Activated CD4-positive, alpha-beta memory T cell treated with anti-CD3 and anti-CD28 coated beads, Interleukin-2, amount 10 ng/mL, durations not matched to agents 7 days and 5 days (primary cell): ENCODE measurements at places on chromosomes 16 and 17. TPM values are rescaled to one million over a fixed set of nuclear protein-coding genes. Genes with fewer than 3 reads are reported as not detected.

- H3K36me3 ChIP-seq = no peaks in the 10 kb centered on the region
- H3K4me1 ChIP-seq = peaks cover 26% of the 10 kb centered on the region
- DNase-seq = peak; percentile 35
- peak overlapping the region; percentile 45 for H3K27ac ChIP-seq
- peak overlapping the region; percentile 35 for H3K4me3 ChIP-seq
Observed at GRCh38 chr16:87464691-87465300, 28.0 kb downstream of the ZCCHC14 start.

- peaks cover 13% of the 10 kb centered on the region for H3K27me3 ChIP-seq
- no peaks in the 10 kb centered on the region for H3K36me3 ChIP-seq
- peaks cover 6% of the 10 kb centered on the region for H3K4me1 ChIP-seq
- no peak for DNase-seq
- H3K4me3 ChIP-seq = no peak overlapping the region
Observed at GRCh38 chr17:34820248-34820801, 140.9 kb downstream of the CCT6B start.

NPTX1 gene
- total RNA-seq = 10.0 TPM

PRPSAP1 gene
- 59.9 TPM for total RNA-seq

DNA sequence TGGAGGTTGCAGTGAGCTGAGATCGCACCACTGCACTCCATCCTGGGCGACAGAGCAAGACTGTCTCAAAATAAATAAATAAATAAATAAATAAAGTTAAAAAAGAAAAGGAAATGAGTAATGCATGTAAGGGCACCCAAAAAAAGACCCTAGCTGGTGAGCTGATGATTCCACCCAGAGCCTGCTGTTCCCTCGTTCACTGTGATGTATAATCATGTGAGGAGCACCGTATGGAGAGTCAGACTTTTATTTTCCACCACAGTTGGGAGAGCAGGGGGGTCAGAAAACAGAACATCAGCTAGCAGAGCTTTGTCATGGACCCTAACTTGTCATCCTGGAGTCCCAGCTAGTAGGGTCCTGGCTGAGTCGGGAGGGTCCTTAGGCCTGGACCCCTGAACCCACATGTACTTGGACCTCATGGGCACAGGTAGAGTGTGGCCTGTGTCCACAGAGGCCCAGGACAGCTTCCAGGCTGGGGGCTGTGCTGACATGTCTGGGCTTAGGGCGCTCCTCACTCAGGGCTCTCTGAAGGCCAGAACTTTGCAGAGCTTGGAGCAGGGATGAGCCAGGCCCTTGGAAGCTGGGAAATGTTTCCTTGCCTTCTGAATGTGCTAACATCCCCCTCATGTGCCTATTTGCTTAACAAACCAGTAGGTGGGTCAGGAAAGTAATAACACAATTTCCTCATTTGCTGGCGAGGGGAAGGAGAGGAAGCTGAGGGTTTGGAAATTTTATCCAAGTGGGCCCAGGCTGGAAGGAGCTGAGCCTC, 18.8 kb upstream of the LASP1NB start:
- no peak for DNase-seq
- no peak overlapping the region for H3K27ac ChIP-seq
- H3K4me3 ChIP-seq = no peak overlapping the region
- peaks cover 30% of the 10 kb centered on the region for H3K36me3 ChIP-seq

CCL17 gene
- not detected for total RNA-seq

GRCh38 chr17:40322358-40323315, 13.7 kb downstream of the RARA start:
- peak overlapping the region; percentile 90 for H3K4me3 ChIP-seq
- H3K27me3 ChIP-seq = no peaks in the 10 kb centered on the region
- DNase-seq = peak; percentile 90
- peak overlapping the region; percentile 93 for H3K27ac ChIP-seq

- no peaks in the 10 kb centered on the region for H3K27me3 ChIP-seq
- H3K27ac ChIP-seq = no peak overlapping the region
- H3K36me3 ChIP-seq = peaks cover 31% of the 10 kb centered on the region
- no peak overlapping the region for H3K4me3 ChIP-seq
Observed at GRCh38 chr16:22267764-22268163, 29.4 kb upstream of the POLR3E start.

DNA sequence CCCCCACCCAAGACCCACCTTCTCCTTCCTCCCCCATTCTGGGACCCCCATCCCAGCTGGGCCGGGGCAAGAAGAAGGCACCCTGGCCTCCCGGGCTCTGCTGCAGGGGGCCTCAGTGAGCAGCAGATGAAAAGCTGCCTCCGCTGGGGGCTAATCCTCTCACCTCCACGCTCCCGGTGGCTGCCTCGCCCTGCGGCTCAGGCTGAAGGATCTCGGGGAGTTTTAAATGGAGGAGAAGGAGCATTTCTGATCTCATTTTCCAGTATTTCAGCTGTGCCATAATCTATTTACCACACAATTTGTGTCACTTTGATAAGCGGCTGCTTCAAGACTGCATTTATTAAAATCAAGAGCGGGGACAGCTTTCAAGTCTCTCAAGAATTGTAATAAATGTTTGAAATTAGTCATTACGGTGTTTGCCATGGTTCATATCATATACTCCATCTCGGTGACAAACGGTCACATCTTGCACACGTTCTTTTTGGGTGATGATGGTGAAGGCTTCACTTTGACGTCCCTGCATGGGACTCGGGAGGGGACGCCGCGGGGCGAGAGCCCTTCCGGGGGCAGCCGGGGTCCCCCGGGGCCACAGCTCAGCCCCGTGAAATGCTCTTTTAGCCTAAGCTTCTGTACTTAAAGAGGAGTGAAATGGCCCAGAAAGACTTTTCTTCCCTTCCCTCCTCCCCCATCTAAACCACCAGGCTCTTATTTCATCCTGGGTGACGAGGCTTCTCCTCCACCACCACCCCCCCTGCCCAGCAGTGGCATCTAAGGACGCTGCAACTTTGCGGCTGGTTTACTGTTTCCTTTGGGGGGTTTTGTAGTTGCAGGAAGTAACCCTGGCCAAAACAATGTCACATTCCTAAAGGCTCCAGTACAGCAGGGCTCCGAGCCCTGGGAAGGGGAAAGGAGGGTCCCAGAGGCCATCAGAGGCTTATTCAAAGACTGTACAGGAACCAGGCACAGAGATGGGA, 313.1 kb upstream of the TNRC6C start:
- H3K4me1 ChIP-seq = peaks cover 43% of the 10 kb centered on the region
- H3K27ac ChIP-seq = peak overlapping the region; percentile 89
- H3K36me3 ChIP-seq = peaks cover 2% of the 10 kb centered on the region
- peaks cover 10% of the 10 kb centered on the region for H3K27me3 ChIP-seq
- peak overlapping the region; percentile 58 for H3K4me3 ChIP-seq

DNA sequence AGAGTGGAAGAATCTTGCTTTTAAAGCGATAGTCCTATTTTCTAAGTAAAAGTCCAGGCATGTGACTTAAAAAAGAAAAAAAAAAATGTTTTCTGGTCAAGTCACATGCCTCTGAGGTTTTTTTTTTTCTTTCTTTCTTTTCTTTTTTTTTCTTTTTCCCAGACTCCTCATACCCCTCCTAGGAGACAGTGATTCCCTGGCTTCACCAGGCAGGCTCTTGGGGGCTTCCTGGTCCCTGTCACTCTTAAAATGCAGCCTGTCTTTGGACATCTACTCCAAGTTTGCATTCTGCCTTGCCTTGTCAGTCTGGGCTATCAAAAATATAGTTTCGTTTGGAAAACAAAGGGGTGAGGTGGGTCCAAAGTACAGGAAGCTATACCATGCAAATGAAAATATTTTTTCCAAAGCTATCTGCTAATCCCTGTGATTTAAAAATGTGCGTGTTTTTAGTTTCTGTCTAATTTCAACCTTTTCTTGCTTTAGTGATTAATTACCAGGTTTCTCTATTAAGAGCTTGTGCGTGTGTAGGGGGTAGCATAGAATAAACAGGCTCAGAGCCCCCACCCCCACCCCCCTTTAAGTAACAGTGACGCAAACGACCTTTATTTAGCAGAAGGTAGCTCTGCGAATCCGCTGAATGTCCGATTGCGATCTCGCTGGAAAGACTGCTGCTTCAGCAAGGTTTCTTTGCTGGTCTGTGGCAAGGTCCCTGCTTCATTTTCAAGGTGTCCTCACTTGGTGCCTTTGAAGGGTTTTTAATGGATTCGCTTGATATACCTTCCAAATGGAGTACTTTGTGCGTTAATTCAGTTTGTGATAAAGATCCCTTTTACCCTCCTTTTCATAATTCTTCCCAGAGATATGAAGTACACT, 510.2 kb downstream of the WWOX start:
- H3K4me1 ChIP-seq = peaks cover 3% of the 10 kb centered on the region
- no peak overlapping the region for H3K27ac ChIP-seq
- no peak for DNase-seq
- H3K4me3 ChIP-seq = no peak overlapping the region

- H3K27me3 ChIP-seq = no peaks in the 10 kb centered on the region
- peaks cover 74% of the 10 kb centered on the region for H3K36me3 ChIP-seq
- H3K27ac ChIP-seq = peak overlapping the region; percentile 90
Observed at GRCh38 chr17:68435876-68436842, 21.1 kb downstream of the WIPI1 start.

TMED6 gene
- 1.8 TPM for total RNA-seq

DNA sequence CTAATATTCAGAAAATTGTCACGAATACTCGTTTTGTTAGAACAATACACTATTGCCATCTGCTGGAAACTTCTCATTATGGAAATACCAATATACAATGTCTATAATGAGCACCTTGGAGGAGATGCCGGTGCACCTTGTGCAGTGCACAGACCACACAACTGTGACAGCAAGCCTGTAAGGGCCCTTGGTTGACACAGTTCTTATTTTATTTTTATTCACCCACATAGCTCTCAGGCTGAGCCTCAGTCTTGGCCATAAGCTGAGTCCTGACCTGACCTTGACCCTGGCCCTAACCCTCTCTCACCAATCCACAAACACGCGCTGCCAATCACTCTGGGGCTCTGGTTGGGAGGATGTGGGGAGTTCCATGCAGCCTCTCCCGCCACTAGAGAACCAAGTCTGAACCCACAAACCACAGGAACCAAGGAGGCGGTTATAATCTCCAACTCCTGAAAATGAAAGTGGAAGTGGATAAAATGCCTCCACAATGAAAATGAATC, 7.6 kb downstream of the AIPL1 start:
- peak overlapping the region; percentile 29 for H3K4me3 ChIP-seq
- peaks cover 56% of the 10 kb centered on the region for H3K27me3 ChIP-seq
- peak overlapping the region; percentile 60 for H3K27ac ChIP-seq
- H3K4me1 ChIP-seq = peaks cover 18% of the 10 kb centered on the region
- H3K36me3 ChIP-seq = peaks cover 12% of the 10 kb centered on the region
- peak; percentile 83 for DNase-seq

OTOA gene
- 0.18 TPM for total RNA-seq

GRCh38 chr16:55273959-55274358, 50.0 kb upstream of the IRX6 start:
- H3K4me1 ChIP-seq = no peaks in the 10 kb centered on the region
- no peaks in the 10 kb centered on the region for H3K36me3 ChIP-seq
- no peak overlapping the region for H3K27ac ChIP-seq
- H3K4me3 ChIP-seq = no peak overlapping the region

- H3K36me3 ChIP-seq = peaks cover 22% of the 10 kb centered on the region
- H3K4me3 ChIP-seq = no peak overlapping the region
- no peaks in the 10 kb centered on the region for H3K27me3 ChIP-seq
- H3K4me1 ChIP-seq = peaks cover 3% of the 10 kb centered on the region
- DNase-seq = no peak
- no peak overlapping the region for H3K27ac ChIP-seq
Observed at GRCh38 chr16:69822174-69822935, 60.2 kb downstream of the WWP2 start.

DNA sequence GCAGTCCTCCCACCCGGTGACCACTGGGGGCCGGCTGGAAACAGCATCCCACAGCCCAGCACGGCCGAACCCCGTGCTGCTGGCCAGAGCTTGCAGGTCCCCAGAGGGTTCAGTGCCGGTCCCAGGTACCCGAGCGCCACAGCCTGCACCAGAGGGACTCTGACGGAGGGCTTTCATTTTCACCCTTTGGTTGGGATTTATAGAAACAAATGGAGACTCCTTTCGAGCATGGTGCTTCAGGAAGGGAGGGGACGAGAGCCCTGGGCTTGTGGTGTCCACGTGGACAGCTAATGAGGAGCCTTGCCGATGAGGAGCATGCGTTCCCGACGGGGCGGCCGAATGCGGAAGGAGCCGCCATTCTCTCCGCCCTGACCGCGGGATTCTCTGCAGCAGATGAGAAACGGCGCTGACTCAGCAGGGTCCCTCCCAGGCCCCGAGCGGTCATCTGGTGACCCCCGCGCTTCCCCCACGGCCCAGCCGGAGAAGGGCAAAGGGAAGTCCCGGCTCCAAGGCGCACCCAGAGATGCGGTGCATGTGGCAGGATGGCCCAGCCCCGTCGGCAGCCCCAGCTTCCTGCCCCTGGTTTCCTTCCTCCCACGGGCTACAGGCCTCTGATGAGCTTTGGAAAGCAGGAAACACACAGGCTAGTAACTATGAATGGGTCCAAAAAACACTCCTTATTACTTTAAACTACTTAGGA, 9.8 kb downstream of the SLC38A10 start:
- H3K4me1 ChIP-seq = peaks cover 55% of the 10 kb centered on the region
- H3K4me3 ChIP-seq = peak overlapping the region; percentile 80
- peak; percentile 75 for DNase-seq
- H3K27me3 ChIP-seq = no peaks in the 10 kb centered on the region
- peaks cover 52% of the 10 kb centered on the region for H3K36me3 ChIP-seq
- peak overlapping the region; percentile 83 for H3K27ac ChIP-seq
